Activated CD4-positive, alpha-beta T cell treated with anti-CD3 and anti-CD28 coated beads, Interleukin-2, Interleukin-6, amounts not matched to agents 100 ng/mL and 50 ng/mL, durations not matched to agents 16 hours and 8 hours (primary cell): ENCODE measurements at places on chromosomes 7 and 10.

- no peak for DNase-seq
Observed at GRCh38 chr10:132788180-132788830, 2.4 kb upstream of the NKX6-2 start.

GRCh38 chr10:119500123-119500795, 42.3 kb downstream of the RGS10 start:
- DNase-seq, result no peak

DNA sequence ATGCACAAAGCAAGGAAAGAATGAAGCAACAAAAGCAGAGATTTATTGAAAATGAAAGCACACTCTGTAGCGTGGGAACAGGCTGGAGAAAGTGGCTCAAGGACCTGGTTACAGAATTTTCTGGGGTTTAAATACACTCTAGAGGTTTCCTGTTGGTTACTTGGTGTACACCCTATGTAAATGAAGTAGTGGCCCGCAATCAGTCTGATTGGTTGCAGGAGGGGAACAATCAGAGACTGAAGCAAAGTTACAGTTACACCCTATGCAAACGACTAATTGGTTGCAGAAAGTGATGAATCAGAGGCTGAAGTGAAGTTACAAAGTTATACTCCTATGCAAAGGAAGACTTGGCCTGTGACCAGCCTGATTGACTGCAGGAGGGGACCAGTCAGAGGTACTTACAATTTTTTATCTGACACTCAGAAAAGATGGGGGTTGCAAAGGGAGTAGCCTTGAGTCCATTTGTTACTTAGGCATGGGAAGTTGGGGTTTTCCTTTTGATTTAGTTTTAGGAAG, 3.6 kb upstream of the MTPN start:
- DNase-seq, result peak; percentile 88

DNA sequence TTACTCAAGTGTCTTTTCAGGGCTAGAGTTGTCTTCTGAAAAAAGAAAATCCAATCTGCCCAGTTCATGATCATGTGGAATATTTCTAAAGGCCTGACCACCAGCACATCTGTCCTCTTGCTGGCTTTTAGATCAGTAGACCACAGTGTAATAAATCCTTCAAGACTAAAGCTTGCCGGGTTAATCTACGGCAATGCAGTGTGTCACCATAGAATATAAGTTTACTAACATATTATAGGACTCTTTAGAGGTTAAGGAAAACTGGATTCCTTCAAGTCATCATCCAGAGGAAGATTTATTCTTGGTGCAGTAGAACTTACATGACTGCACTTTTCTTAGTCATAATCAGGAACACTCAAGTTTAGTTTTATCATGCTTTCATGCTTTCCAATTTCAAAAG, 349.5 kb downstream of the SEMA3D start:
- DNase-seq, result no peak

GRCh38 chr7:53672681-53673080, 637.2 kb downstream of the POM121L12 start:
- no peak for DNase-seq

GRCh38 chr10:123097039-123097438, 38.7 kb upstream of the HMX3 start:
- DNase-seq, result no peak

- DNase-seq, result no peak
Observed at GRCh38 chr7:29480451-29480850, 83.2 kb upstream of the PRR15 start.

- no peak for DNase-seq
Observed at GRCh38 chr7:38177621-38178003, 433 bp upstream of the STARD3NL start.

- DNase-seq, result no peak
Observed at GRCh38 chr10:123721441-123722049, 55.4 kb downstream of the GPR26 start.

DNA sequence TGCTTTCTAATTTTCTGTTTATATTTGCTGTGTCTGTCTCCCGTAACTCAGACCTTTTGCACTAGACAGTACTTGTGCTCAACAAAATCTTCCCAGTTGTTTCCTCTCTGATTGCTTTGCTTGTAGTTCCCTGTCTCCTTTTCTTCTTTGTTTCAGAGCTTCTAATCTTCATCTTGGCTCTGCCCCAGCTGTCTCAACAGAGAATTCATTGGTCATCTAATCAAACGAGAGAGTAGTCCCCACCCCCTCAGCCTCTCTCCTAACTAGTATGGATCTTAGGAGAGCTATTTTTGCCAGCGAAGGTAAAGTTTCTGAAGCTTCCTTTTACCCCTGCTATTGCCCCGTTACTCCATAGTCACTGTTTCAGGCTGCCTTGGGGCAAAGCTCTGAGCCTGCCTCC, 32.8 kb downstream of the SLC26A4 start:
- DNase-seq, result no peak

GRCh38 chr7:22179442-22179879, 177.5 kb downstream of the RAPGEF5 start:
- DNase-seq, result no peak

- DNase-seq, result no peak
Observed at GRCh38 chr7:38224392-38224791, 46.3 kb downstream of the STARD3NL start.

GRCh38 chr7:46079421-46079820, 158.3 kb upstream of the IGFBP3 start:
- DNase-seq, result no peak

DNA sequence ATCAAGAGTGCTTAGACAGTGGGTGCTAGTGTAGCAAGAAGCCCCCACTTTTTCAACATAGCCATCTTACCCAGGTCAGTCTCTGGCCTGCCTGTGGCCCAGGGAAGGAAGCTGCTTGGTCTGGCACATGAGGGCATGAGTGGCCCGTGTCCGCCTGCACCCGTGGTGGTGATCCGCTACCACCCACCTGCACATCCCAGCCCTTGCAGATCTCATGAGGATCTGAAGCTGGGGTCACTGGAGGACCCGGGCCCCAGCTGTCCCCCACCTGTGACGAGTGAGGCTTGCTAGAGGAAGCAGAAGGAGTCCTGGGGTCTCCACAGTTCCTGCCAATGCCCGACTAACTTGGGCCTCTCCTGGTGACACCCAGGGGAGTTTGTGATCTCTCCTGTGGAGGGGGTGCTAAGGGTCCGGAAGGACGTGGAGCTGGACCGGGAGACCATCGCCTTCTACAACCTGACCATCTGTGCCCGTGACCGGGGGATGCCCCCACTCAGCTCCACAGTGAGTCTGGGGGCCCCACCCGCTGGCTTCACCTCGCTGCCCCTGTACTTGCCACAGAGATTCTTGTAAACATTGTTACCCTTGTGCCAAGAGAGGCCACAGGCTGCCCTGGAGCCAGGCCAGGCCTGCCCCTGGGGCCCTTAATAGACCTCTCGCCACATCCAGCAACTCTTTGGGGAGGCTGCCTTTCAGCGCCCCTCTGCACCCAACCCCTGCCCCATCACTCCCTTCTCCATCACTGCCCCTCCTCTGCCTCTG, 10.8 kb upstream of the VSIR start:
- no peak for DNase-seq

- DNase-seq, result peak; percentile 66
Observed at GRCh38 chr10:62870866-62871265, 54.7 kb upstream of the EGR2 start.

GRCh38 chr7:158771-159170, 33.6 kb upstream of the FAM20C start:
- DNase-seq, result no peak

GRCh38 chr10:51047857-51048256, 26.4 kb upstream of the PRKG1 start:
- DNase-seq, result no peak

GRCh38 chr10:71921324-71922027, 42.7 kb upstream of the CHST3 start:
- DNase-seq, result no peak

- DNase-seq, result peak; percentile 55
Observed at GRCh38 chr7:139771001-139771956, 6.5 kb downstream of the HIPK2 start.

DNA sequence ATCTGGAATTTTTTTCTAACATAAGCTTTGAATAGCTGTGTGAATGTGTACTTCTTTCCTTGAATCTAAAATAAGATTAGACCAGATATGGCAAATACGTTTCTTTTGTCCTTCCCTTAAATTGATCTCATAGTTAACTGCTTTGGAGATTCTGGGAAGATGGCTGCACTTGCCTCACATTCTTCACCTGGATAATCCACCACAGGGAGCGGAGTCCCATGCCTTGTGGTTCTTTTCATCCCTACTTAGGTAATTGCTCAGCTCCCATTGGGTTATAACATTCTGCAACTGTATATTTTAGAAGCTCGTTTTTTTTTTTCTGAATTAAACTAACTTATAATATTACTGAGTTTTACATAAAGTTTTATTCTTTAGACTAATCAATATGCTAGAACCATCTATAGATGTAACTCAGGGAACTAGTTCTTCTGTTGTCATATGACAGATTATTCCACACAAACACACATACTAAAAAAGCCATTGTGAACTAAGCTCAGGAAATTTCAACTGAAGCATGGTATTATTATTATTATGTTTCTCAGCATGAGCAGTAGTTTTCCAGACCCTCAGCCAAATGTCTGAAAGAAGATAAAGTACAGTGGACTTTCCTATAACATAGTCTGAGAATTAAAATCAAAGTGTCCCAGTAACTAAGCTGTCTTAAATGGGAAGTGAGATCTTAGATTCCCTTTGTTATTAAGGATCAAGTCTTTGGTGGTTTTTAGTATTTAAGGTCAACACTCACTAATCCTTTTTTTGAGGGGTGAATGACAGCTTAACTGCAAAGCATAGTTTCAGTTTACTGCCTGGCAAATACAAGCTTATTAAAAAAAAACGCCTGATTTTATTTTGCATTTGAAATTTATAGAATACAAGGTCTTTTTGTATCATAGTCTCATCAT, 182.3 kb downstream of the PPP1R9A start:
- DNase-seq, result no peak

- DNase-seq, result peak; percentile 63
Observed at GRCh38 chr7:51430480-51431086, 114.0 kb upstream of the COBL start.

DNA sequence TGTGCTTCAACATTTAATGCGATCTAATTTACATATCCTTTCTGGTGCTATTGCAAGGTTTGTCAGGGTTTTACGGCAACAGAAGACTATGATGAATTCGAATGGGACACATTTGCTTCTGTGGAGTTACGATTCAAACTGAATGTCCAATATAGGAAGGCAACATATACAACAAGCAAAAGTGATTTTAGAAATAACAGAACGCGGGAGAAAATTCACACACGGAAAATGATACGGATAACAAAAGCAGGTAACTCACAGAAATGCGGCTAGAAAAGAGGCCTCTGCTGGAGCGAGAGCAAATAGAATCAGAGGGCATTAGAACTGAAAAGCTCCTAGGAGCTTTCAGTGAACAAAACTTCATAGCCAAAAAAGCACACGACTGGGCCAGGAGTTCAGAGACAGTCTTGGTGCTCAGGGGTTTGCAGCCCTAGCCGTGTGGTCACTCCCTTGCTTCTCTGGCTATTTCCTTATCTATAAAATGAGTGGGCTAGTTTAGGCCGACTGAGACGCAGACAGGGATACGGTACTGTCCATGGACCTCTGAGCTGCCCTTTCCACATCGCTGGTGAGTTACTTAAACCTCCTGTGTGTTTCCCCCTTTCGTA, 557 bp upstream of the TAX1BP1 start:
- no peak for DNase-seq

- peak; percentile 54 for DNase-seq
Observed at GRCh38 chr7:157875230-157876179, 538.7 kb downstream of the DNAJB6 start.
